CD4-positive, alpha-beta T cell (primary cell): ENCODE measurements at places on chromosomes 1 and 21.
A peak's percentile ranks its signal among the peaks of the same experiment; 100 is the strongest.

DNA sequence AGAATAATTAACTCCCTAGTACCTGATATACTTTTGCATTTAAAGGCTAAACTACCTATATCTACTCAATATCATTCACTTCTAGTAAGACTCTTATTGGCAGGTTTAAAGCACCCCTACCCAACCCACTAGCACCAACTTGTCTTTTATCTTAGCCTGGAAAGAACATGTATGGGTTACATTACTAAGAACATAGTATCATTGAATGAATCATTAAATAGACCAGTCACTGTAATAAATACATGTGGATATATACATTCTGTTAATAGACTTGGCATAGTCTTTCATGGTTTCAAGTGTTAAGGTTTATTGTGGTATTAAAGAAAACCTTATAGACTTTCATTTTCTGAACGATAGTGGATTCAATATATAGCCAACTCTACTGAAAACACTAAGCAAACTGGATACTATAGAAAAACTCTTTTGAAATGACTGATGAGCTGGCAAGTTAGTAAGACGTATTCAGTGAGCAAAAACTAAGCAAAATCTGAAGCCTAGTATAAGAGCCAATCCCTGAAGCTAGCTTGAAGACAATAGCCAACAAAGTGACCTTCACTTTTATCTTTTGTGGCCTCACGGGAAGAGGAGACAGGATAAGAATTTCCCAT lies 10.3 kb downstream of the HIVEP3 start:
- no peak for DNase-seq

- DNase-seq = no peak
These were observed 5.0 kb upstream of the EEIG2 start for GRCh38 chr1:108554682-108555427.

DNA sequence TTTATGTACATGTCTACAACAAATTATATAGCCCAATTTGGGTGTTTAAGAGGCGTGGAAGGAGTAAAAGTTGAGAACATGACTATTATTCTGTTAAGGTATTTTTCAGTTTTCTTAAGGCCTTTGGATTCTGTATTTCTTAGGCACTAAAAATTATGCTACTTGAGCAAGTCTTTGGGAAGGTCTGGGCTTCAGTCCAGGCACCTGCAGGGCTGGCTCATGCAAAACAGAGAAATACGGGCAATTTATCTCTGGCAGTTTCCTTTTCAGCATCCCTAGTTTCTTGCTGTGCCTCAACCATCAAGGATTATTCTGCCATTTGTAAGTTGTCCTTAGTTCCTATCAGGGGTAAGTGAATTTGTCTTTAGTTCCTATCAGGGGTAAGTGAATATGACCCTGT lies 358.8 kb upstream of the B3GALT2 start:
- no peak for DNase-seq

DNA sequence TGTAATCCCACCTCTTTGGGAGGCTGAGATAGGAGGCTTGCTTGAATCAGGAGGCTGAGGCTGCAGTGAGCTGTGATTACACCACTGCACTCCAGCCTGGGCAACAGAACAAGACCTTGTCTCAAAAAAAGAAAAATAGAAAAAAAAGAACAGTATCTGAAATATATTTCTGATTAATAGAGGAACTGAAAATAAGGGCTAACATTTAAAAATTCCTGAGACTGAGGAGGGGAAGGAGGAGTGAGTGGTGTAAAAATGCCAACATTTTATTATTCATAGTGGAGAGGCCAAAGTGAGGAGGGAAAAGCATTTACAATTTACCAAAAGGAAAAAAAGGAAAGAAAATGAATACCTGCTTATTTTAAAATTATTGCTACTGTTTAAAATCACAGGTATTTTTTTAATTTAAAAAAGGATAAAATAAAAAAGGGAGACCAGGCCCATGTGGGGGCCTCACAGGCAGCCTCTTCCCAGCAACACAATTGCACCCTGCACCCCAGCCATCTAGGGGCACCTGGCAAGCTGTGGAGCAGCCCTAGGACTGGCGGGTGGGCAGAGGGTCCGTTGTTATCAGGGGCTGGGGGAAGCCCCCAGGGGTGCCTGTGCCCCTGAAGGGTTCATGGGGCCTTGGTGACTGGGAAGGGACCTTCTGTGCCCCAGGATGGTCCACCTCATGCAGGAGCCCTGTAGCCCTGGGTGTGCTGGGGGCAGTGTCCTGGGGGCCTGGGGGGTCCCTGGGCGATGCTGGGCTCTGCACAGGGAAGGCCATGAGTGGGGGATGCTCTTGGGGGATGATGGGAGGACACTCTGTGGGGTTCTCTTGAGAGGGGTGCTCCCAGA lies 34.8 kb upstream of the ADARB1 start:
- no peak for DNase-seq

GRCh38 chr1:205286335-205286950 lies 35.1 kb downstream of the NUAK2 start:
- DNase-seq = peak; percentile 56

DNA sequence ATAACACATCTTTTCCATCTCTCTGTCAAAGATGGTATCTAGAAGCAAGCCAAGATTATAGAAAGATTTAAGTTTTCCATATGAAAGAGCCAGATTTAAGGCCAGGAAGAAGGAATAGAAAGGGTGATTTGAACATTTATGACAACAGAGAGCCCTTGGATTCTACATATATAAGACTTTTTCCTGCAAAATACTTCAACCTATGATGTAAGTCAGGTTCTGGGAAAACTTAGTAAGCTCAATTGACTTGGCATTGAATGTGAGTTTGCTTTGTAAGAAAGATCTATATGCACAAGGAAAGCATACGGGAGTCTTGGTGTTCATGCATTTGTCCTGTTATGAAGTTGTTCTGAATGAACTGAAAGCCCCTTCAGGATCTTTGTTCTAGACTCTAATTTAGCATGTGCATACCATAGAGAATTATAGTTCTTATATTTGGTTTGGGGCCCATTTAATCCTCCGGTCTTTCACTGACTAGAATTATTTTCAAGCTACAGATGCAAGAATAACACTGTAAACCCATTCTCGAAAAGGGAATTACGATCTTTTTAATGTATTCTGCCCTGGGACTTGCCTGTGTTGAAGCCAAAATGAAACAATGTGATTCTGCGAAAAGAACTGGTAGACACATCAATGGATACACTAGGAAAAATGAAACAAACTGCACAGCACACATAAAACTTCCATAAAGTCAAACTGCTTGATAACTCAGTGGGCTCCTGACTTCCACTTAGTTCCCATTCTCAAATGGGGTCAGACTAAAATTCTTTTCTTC lies 152.8 kb downstream of the DISP1 start:
- DNase-seq = no peak

DNA sequence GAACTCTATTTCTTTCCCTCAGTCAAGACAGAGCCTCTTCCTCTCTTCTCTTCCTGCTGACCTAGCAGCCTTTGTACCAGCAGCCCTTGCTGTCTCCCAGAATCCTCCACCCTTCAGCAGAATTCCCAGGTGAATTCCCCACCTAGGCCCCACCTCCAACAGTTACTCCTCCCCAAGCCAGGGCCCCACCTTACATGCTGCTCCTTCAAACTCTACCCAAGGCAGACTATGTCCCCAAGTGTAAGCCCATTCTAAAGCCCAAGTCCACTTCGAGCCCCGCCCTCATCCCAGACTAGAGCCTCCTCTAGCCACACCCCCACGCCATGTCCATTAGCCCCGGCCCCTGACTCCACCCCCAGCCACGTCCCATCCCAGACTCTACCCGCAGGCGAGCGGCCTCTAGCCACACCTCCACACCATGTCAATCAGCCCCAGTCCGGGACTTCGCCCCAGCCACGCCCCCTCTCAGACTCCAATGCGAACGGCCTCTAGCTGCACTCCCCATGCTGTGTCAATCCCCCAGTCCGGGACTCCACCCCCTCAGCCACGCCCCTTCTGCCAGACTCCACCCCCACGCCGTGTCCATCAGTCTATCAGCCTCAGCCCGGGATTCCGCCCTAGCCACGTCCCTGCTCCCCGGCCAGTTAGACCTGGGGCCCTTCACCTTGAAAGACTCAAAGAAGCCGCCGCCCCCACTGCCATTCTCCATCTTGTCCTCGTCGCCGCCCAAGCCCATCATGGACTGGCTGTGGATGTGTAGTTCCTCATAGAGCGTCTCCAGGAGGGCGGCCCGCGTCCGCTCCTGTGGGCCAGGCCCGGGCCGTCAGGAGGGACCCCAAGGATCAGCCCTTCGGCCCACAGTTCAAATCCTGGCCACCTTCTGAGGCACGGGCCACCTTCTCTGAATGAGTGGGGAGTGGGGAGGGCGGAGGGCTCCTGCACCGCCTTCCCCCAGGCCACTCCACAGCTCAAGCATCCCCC lies 61.3 kb downstream of the RAP1GAP start:
- peak; percentile 20 for DNase-seq

GRCh38 chr1:170806961-170807360 lies 128.4 kb upstream of the MROH9 start:
- no peak for DNase-seq

GRCh38 chr1:225813214-225813964 lies 3.5 kb downstream of the EPHX1 start:
- no peak for DNase-seq

GRCh38 chr1:65002156-65002507 lies 35.8 kb upstream of the JAK1 start:
- no peak for DNase-seq

GRCh38 chr1:193588311-193589082 lies 402.1 kb upstream of the B3GALT2 start:
- no peak for DNase-seq

DNA sequence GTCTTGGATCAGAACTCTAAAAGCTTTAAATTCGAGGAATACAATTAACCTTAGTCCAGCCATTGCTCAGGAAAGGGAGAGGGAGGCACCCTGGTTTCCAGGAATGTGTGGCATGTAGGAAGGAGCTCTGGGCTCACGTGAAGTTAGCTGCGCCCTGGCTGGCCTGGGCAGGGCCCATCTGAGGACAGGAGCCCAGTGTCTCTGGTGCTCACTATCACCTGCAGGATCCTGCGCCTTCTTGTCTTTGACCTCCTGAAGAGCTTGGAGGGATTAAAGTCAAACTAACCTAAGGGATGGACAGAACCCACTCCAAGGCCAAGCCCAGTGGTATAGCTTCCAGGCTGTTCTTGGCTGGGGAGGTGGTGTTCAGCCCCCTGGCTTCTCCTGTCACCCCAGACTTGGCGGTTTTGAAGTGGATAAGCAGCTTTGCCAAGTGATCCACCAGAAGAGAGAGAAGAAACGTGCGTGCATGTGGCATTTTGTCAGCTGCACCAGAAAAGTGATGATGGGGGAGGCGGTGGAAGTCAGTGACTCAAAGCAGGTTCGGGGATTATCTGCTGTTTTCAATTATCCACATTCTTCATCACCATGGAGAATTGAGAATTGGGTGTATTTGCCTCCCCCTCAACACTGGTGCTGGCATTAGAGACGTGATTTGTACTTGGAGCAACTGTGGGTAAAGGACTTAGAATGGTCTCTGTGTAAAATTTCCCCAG lies 11.9 kb upstream of the KCNN3 start:
- DNase-seq = no peak

- DNase-seq = no peak
These were observed 52.7 kb upstream of the COA6 start for GRCh38 chr1:234320549-234320948.

GRCh38 chr1:23613191-23614031 lies 54.1 kb upstream of the ID3 start:
- peak; percentile 49 for DNase-seq

DNA sequence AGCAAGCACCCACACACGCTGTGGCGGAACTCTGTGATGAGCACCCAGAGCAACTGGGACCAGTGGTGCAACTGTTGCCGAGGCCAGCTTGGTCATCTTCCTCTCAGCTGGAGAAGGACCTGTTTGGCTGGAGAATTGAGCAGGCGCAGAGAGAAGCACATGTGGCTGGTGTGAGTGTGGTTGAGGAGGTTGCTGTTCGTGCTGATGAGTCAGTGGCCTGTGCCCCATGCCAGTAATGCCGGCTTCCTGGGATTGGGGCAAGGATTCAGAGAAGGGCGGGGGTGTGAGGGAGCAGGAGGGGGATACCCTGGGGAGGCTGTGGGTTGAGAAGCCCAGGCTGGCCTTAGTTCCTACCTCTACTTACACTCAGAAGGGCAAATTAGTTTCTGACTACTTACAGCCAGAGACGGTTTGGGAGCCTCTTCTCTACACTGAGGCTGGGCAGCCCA lies 57.5 kb upstream of the EPS8L3 start:
- no peak for DNase-seq

- DNase-seq = no peak
These were observed 65.8 kb downstream of the LYPLAL1 start for GRCh38 chr1:219239518-219239917.

GRCh38 chr1:181919542-181919941 lies 142.0 kb downstream of the ZNF648 start:
- DNase-seq = no peak

DNA sequence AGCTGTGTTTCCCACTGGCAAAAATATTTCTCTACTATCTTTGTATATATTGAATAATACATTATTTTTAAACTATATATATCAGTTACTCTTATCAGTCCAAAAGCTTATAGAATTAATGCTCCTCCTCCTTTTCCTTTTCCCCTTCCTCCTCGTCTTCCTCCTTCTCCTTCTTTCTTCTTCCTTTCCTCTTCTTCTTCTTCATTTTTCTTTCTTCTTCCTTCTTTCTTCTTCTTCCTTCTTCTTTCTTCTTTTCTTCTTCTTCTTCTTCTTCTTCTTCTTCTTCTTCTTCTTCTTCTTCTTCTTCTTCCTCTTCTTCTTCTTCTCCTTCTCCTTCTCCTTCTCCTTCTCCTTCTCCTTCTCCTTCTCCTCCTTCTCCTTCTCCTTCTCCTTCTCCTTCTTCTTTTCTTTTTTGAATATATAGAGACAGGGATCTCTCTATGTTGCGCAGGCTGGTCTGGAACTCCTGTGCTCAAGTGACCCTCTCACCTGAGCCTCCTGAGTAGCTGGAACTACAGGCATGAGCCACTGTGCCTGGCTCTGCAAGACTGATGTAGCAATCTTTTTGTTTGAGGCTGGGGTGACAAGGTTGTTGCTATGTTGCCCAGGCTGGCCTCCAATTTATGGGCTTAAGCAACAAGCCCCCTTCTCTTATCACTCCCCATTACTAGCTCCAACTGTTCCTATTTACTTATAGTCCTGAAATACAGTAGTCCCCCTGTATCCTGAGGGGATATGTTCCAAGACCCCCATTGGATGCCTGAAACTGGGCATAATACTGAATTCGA lies 47.4 kb downstream of the MAGI3 start:
- no peak for DNase-seq

GRCh38 chr1:209130886-209131285 lies 452.6 kb upstream of the CAMK1G start:
- no peak for DNase-seq

DNA sequence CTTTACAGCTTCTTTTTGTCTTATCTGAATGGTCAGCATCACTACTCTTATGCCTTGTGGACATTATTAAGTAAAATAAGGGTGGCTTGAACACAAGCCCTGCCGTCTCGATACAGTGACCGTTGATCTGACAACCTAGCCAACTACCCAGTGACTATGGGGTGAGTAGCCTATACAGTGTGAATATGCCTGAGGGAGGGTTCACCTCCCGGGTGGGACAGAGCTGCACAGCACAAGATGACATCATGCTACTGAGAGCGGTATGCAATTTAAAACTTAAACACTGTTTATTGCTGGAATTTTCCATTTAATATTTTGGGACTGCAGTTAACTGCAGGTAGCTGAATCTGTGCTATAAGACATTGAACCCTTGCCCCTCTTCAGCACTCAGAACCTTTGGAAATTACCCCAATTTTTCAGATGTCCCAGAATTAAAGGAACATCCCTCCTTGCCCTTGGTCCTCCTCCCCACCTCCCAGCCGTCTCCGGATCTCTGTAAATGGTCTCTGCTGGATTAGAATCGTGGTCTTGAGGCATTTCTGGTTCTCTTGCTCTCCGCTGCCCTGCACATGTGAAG lies 618.5 kb downstream of the PTPRU start:
- no peak for DNase-seq

- DNase-seq = no peak
These were observed 8.5 kb downstream of the IL23R start for GRCh38 chr1:67174716-67175284.

- DNase-seq = no peak
These were observed 10.6 kb downstream of the ZZZ3 start for GRCh38 chr1:77671836-77672235.
